ENCODE measurements at places on chromosomes 1 and 21.
A peak's percentile ranks its signal among the peaks of the same experiment; 100 is the strongest.

- DNase-seq, result no peak
Measured at GRCh38 chr1:112893288-112894009, 62.5 kb downstream of the SLC16A1 start.

- no peak for DNase-seq
Measured at GRCh38 chr1:193270996-193271395, 84.6 kb upstream of the B3GALT2 start.

DNA sequence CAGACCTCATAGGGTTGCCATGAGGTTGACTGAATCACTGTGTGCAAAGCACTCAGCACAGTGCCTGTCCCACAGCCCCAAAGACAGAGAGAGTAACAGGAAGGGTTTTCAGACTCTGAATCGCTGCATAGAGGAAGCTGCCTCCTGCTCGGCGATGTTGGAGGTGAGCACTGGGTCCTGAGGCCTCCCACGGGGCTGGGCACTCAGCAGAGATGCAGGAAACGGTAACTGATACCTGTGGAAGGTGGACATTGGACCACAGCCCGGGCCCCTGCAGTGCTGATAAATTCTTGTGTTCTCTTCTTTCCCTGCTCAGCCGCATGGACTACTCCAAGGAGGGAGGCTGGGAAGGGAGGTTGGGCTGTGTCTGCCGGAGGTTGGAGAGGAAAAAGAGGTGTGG is 389.7 kb downstream of the PTPRU start:
- DNase-seq, result no peak

DNA sequence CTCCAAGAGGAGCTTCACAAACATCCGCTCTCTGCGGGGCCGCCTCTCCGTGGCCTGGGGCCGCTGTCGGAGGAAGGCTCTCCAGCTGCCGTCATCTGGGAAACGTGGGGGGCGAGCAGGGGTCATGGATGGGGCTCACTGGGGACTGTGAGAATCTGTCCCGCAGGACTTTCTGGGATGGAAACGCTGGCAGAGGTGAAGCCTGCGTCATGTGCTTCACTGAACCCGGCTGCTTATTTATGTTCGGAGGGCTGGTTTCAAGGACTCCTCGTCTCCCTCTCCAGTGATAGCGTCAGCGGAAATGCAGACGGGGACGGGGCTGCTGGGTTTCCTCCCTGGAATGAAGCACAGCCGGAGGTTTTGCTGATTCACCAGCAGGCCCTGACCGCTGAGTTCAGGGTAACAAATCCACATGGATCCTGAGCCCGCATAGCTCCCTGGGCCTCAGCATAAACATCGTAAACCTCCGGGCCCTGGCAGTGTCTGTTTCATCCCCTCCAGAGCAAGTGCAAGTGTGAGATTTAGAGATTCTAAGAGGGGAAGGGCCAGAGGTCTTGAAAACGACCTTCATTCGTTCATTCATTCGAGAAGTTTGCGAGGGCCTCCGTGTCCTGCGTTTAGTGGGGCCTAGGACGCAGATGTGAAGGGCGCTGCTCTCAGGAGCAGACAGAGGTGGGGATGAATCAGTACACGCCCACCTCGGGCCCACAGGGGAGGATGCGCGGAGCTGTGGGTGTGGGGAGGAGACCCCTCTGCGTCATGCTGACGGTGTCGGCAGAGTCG is 7.0 kb upstream of the POFUT2 start:
- DNase-seq, result no peak

- DNase-seq, result peak; percentile 38
Measured at GRCh38 chr1:101235216-101235695, 1.6 kb upstream of the S1PR1 start.

GRCh38 chr1:193633991-193634390 is 447.6 kb upstream of the B3GALT2 start:
- DNase-seq, result no peak

- no peak for DNase-seq
Measured at GRCh38 chr1:21239221-21239620, 51.0 kb downstream of the ECE1 start.

- DNase-seq, result no peak
Measured at GRCh38 chr1:47562799-47563198, 125.0 kb downstream of the FOXD2 start.

DNA sequence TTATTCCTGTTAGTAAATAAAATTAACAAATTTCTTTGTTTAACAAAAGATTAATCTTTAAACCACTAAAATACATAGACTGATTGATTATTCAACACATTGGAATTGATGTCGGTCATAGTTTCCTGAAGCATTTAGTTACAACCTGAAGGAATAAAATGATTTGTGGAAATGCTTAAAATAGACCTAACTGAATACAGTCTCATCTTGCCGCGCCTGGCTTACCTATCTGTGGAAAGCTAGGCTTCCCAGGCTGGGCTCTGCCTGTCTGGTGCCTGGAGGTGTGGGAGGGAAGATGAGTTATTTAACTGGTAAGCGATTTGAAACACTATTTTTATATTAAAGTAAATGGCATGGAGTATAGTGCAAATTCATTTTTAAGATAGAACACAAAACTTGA is 10.2 kb downstream of the RHOU start:
- no peak for DNase-seq

DNA sequence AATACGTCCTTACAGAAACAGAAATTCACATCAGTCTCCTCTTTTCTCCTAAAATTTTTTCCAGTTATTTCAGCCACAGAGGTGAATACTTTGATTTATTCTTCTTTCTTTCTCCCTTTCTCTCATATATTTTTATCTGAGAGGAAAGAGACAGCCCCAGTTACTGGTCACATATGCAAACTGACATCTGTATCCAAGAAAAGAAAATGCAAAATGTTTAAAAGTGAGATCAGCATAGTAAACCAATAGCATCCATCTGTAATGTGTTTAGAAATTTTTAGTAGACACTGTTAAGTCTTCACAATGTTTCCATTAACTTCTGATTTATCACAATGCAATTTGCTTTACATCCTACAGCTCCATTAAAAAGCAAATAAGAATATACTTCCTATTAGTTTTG is 53.5 kb downstream of the NTNG1 start:
- DNase-seq, result no peak

GRCh38 chr1:36170643-36171412 is 14.9 kb downstream of the MAP7D1 start:
- no peak for DNase-seq

DNA sequence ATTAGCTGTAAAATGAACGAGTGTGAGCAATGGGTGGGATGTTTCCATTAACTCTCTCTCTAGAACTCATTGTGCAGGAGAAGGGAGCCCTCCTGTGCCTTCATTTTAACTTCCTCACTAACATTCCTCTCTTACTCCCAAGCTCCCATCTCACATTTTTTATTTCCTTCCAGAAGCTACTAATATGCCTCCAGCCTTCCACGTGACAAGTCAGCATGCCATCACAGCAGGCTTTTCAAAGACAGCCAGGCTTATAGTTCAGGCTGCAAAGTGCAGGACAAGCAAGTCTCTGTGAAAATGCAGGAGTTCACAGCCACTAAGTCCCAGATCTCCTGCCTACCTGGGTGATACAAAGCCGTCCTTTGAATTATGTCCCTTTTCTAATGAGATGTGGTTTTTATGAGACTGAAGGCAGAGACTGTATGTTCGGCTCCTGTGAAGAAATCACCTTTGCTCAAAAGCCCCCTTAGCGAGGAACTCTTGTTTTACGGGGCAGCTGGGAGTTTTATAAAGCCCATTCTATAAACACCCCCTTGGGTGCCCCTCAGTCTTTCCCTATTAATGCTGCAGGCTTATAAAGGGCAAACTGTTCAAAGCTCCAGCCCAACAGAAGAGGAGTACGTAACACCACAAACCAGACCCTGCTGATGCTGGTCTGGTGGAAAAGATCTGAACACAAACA is 14.8 kb upstream of the ANGPTL7 start:
- no peak for DNase-seq

- no peak for DNase-seq
Measured at GRCh38 chr1:37813529-37814145, 5.6 kb upstream of the YRDC start.

All from activated naive CD4-positive, alpha-beta T cell treated with anti-CD3 and anti-CD28 coated beads, Interleukin-2, amount 50 U/mL, for 16 hours (primary cell).